Bronchial smooth muscle cell (primary cell): ENCODE measurements at places on chromosomes 16 and 17. TPM values are rescaled to one million over a fixed set of nuclear protein-coding genes. Genes with fewer than 3 reads are reported as not detected.

The UTS2R gene
- total RNA-seq: not detected in 2 replicates

The TNK1 gene
- 0.09 and 0.32 TPM in 2 replicates for total RNA-seq

The SLC38A8 gene
- not detected in 2 replicates for total RNA-seq

The PMM2 gene
- total RNA-seq: 17.3 and 18.5 TPM in 2 replicates

The KRT28 gene
- total RNA-seq: not detected in 2 replicates

The C17orf100 gene
- total RNA-seq: 0.17 and 0.32 TPM in 2 replicates

The KRTAP4-5 gene
- not detected in 2 replicates for total RNA-seq

The CA4 gene
- total RNA-seq: 0.09 TPM in 1 of 2 replicates, not detected in the other

The TSEN54 gene
- total RNA-seq: 5.9 and 8.2 TPM in 2 replicates

The PDXDC1 gene
- total RNA-seq: 50.5 and 68.9 TPM in 2 replicates

The ALDH3A1 gene
- 0.16 and 0.43 TPM in 2 replicates for total RNA-seq

The CRYBA1 gene
- not detected in 2 replicates for total RNA-seq

The CDH5 gene
- total RNA-seq: under 0.01 and 0.09 TPM in 2 replicates

The TPSG1 gene
- total RNA-seq: not detected in 2 replicates

The MGAT5B gene
- total RNA-seq: 0.32 and 0.77 TPM in 2 replicates

The RAB34 gene
- 150 and 173 TPM in 2 replicates for total RNA-seq

The CCDC40 gene
- total RNA-seq: 3.5 TPM in 2 replicates

The RHOT2 gene
- 30.1 and 32.0 TPM in 2 replicates for total RNA-seq

The OVCA2 gene
- 17.1 and 27.3 TPM in 2 replicates for total RNA-seq

The MYH2 gene
- not detected in 2 replicates for total RNA-seq

The NDE1 gene
- 9.4 and 17.0 TPM in 2 replicates for total RNA-seq

The KRT15 gene
- 0.63 and 1.2 TPM in 2 replicates for total RNA-seq

The PLLP gene
- 0.16 TPM in 1 of 2 replicates, not detected in the other for total RNA-seq

The NDRG4 gene
- total RNA-seq: 5.6 and 20.0 TPM in 2 replicates

The GAST gene
- total RNA-seq: not detected in 2 replicates

The MYO15B gene
- 3.9 and 13.5 TPM in 2 replicates for total RNA-seq

The MYOCD gene
- 0.32 TPM in 1 of 2 replicates, not detected in the other for total RNA-seq

The TNFRSF17 gene
- not detected in 2 replicates for total RNA-seq

The ADAM11 gene
- 0.32 and 0.60 TPM in 2 replicates for total RNA-seq

The MVD gene
- 59.0 and 67.1 TPM in 2 replicates for total RNA-seq

The PRAC2 gene
- total RNA-seq: not detected in 2 replicates

The GRB7 gene
- total RNA-seq: 0.16 TPM in 1 of 2 replicates, not detected in the other

The PITPNM3 gene
- 0.26 and 0.63 TPM in 2 replicates for total RNA-seq
